ENCODE measurements at places on chromosomes 6 and 20.

DNA sequence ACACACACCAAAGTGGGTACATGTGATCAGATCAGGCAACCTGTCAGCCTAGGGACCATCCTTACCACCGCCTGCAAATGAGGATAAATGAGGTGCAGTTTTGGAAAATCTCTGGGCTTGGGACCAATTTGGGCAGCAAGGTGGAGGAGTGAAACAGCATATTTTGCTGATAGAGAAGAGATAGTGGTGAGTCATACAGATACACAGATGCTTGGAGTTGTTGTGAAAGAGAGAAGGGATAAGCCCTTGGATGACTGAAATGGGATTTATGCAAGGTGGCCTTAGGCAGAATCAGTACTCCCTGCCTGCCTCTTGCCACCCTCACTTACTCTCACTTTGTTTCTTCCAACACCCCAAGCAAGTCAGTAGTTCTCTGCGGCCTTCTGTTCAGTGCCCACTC is 34.7 kb downstream of the BMP2 start:
- no peak for DNase-seq

DNA sequence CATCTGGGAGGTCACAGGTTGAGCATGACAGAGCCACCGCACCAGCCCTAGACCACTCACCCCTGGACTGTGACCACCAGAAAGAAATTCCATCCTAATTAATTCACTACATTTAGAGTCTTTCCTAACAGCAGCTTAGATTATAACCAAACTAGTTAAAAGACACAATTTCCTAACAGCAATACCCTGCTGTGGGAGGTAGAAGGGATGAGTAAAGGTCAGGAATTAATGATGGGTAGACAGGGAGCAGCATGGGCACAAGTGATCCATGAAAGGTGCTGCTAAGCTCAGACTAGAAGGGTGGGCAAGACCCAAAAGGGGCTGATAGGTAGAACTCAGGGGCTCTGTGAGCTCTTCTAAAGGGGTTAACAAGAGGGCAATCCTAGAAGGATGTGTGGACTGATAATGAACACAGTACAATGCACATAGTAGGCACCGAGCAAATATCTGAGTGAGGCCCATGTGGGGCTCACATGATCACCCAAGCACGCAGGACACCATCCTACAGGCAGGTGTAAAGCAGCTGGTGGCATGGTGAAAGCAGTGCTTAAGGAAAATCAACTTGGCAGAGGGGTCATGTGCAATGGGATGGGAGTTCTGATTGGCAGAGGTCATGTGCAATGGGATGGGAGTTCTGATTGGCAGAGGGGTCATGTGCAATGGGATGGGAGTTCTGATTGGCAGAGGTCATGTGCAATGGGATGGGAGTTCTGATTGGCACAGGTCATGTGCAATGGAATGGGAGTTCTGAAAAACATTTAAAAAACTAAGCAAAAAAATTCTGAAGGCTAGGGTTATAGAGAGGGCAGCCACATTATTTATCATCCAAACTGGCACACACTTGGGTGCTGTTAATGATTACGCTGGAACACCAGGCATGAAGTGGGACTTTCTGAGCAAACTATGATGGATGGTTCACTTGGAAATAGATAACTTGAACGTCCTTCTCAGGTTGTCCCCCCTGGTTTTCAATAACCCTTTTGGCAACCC is 188.2 kb upstream of the FOXQ1 start:
- no peak for DNase-seq

DNA sequence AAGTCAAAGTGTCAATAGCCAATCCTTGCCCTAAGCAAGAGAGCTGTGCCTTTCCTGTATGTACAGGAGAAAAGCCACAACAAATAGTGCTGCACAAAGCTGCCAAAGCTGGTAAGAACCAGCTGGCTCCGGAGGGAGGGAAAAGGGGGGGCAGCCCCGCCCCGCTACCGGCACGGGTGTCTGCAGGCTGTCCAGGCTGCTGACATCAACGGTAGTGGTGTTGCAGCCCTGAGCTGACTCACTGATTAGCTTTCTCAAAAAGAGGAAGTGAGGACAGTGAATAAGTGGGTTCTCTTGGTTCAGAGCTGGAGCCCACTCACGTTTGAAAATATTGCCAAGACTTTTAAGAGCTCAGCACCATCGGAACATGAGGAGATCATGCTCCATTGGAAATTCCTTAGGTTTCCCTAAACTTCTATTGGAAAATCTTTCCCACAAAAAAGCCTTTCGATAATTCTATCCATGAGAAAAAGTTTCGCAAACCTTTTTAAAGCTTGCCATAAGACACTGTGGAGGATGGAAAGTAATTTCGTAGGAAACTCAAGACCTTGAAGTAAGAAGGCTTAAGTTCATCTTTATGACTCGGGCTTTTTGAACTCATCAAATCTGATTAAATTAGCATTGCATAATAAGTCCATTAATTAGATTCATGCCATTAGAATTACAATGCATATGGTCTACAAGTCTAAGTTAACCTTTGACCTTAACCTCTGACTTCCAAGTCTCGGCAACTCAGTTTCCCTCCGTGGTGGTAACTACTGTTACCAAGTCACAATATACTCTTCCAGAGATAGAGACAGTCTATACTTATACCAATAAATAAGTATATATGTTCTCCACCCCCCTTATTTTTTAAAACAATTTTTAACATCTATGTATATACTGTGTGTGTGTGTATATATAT is 67.0 kb downstream of the TNFRSF21 start:
- DNase-seq: peak; percentile 72

GRCh38 chr6:46099952-46100351 is 29.8 kb upstream of the ENPP4 start:
- no peak for DNase-seq

GRCh38 chr6:75147512-75147911 is 58.3 kb downstream of the COL12A1 start:
- DNase-seq: no peak

DNA sequence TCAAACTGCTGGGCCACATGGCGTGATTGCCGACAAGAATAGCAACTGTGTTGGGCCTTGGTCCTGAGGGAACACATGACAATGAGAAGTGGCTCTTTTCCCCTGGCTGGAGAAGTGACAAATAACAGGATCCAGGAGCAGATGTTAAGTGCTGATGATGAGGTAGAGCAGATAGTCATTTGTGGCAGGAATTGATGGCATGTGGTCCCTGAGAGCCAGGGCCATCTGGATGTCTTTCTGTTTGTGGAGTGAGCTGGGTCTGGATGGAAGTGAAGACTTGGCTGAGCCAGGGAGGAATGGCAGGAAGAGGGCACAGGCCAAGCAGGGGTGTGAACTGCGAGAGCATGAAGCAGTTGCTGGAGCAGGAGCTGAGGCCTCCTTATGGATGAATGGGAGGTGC is 67.8 kb downstream of the SCAND1 start:
- DNase-seq: no peak

- DNase-seq: no peak
These were observed 5.1 kb downstream of the BEND3 start for GRCh38 chr6:107110200-107110599.

DNA sequence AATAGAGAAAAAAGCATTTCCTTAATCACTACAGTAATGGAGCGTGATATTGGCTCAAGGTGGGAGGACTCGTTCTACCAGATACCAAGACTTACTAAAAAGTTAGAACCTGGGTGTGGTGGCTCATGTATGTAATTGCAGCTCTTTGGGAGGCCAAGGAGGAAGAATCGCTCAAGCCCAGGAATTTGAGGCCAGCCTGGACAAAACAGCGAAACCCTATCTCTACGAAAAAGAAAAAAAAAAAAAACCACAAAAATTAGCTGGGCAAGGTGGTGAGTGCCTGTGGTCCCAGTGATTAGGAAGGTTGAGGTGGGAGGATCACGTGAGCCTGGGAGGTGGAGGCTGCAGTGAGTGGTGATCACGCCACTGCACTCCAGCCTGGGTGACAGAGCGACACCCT is 24.0 kb upstream of the ATRN start:
- DNase-seq: no peak

DNA sequence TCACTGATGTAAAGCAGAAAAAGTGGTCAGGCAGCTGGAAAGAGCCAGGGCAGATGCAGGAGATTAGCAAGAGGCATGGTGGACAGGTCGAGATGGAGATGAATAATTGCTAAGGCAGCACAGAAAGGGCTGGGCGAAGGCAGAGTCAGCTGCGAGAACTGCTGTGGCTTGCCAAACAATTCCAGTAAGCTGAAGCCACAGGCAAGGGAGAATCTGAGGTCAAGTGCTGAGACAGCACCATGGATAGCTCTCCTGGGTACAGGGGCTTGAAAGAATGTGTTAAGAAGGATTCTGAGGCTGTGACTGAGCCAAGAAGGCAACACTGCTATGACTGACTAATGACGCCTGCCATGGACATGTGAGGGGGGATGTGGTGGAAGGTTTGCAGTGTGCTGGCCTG is 220.8 kb upstream of the FOXA2 start:
- DNase-seq: no peak

GRCh38 chr20:50967586-50967985 is 9.0 kb downstream of the MOCS3 start:
- no peak for DNase-seq

DNA sequence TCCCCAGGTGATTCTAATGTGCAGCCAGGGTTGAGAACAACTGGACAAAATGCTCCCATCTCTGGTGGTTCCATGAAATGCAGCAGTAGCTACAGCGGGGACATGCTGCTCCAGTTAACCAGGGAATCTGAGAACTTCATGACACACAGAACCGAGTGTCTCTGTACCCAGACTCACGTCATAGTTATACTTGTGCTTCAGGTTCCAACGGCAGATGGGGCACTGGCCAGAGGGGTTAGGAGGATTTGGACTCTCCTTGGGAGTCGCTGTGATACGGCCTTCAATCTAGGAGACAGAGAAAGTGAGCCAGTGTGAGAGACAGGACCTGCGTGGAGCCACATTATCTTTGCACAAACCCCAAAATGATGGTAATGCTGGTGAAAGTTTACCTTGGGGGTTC is 9.2 kb downstream of the MRPS18A start:
- DNase-seq: no peak

DNA sequence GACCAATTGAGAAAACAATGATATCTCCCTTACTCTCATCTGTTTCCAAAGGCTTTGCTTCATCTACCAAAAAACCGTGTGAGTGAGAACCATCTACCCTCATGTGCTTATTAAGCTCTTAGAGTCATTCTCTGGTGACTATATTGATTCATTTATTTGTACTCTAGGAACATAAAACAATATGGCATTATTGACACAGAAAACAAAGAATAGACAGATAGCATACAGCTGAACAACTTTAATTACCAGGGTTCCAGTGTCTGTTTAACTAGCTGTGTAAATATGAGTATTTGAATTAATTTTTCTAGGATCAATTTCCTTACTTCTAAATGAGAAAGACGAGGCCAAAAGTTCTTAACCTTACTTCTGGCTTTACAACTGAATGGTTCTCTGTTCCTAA is 31.3 kb upstream of the HEY2 start:
- no peak for DNase-seq

GRCh38 chr20:438571-439469 is 23.5 kb downstream of the TBC1D20 start:
- no peak for DNase-seq

- no peak for DNase-seq
These were observed 31.3 kb upstream of the PDE10A start for GRCh38 chr6:165694296-165694695.

- no peak for DNase-seq
These were observed 44.9 kb downstream of the ADAT2 start for GRCh38 chr6:143405373-143406154.

GRCh38 chr6:106783640-106784566 is 154.5 kb downstream of the QRSL1 start:
- DNase-seq: no peak

DNA sequence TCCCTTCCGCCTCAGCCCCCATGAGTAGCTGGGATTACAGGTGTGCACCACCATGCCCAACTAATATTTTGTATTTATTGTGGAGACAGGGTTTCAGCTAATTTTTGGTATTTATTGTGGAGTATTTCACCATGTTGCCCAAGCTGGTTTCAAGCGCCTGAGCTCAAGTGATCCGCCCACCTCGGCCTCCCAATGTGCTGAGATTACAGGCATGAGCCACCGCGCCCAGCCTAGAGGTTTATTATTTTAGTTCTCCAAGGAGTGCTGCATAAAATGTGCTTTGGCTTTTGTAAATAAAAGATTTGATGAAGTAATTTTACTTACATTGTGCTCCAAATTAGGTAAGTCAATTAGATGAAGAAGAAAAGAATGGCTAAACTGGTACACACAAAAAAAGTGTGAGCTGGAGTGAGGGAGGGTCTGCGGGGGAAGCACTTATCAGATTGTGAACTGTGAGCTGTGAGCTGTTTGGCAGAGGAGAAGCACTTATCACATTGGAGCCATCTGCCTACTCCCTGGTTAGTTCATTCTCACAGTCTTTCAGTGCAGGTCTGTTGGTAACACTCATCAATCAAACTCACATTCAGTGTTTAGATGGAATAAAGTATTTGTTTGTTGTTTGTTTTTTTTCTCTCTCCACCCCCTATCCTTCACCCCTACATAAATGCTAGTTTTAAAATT is 398.0 kb downstream of the EPHA7 start:
- DNase-seq: no peak

DNA sequence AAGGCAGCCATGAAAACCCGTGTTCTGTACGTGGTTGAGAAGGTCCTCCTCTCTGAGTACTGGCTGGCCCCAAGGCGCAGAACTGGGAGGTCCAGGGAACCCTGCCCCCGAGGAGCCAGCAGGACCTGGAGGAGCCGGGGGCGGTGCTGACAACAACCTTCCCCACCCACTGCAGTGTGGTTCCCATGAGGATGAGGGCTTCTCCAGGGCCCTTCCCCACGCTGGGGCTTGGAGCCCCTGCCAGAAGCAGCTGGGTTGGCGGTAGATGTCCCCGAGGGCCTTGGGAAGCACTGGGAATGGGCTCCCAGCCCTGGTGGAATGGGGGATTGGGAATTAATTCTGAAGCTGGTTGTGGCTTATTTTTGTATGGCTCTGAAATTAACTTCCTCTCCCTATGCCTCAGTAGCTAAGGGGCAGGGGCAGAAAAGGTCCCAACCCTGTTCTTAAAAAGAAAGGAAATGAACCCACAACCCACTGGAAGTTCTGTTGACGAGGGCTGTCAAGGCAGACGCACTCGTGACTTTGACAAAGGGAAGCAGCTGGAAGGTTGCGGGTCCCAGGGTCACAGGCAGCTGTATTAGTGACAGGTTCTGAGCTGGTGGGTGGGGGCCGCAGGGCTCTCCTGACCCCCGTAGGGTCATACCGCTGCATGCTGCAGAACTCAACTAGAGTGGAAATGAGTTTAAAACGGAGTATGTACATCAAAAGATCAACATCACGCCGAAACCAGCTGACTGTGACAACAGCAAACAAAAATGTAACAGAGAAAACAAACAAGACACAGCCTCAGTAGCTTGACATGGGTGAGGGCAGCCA is 13.9 kb upstream of the HELZ2 start:
- DNase-seq: no peak

DNA sequence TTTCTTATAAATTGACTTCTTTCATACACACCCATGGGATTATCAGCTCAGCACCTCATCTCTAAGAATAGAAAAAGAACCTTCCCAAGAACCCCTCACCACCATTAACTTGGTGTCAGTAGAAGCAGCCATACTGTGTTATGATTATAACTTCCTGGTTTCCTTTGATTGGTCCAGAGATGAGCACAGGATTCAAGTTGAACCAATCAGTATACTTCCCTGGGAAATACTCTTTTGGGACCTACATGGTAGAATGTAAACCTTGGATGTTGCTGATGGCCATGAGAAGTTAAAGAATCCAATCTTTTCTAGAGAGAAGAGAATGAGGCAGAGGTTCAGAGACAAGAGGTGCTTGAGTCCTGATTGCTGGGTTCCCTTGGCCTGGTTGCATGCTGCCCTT is 190.8 kb downstream of the BMP7 start:
- DNase-seq: no peak

- DNase-seq: no peak
These were observed 322.4 kb upstream of the TSHZ2 start for GRCh38 chr20:52649727-52650126.

GRCh38 chr20:33828326-33828844 is 17.2 kb downstream of the CHMP4B start:
- no peak for DNase-seq

GRCh38 chr20:46951405-46951804 is 56.8 kb downstream of the EYA2 start:
- DNase-seq: no peak

Measured in pulmonary artery endothelial cell (primary cell).